BJ (cell line): ENCODE measurements at places on chromosomes 4 and X.

GRCh38 chr4:104475652-104476051 is 19.0 kb downstream of the CXXC4 start:
- no peak for DNase-seq

GRCh38 chr4:24322511-24322910 is 261.8 kb downstream of the DHX15 start:
- DNase-seq, result no peak

- no peak for DNase-seq
Observed at GRCh38 chr4:124948976-124949597, 236.6 kb upstream of the ANKRD50 start.

DNA sequence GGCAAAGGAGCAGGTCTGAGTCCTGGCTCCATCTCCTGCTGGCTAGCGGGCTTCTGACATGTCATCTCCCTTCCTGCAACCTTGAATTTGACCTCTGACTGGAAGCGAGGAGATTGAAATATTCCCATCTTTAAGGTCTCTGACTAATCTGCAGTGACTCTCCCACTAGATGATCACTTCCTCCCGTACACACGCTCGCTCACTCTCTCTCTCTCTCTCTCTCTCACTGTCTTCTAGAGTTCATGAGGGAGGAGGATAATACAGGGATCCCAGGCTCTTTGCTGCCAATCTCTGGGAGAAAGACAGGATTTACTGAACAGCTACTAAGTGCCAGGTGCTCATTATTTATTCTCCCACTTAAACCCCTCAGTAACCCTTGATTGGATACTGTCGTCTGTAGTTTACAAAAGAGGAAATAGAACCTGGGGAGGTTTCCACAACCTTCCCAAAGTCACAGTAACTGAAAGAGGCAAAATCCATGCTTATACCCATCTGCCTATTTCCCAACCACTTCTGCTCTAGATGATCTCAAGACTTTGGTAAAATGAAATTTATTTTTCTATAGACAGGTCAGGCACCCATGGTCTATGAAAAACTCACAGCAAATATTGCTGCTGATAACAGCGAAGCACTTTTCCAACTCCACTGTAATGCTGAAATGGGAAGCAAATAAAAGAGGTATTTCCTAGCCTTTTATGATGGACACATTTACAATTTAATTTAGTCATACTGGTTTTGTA is 193.5 kb upstream of the C1QTNF7 start:
- no peak for DNase-seq

- no peak for DNase-seq
Observed at GRCh38 chrX:52830551-52830950, 19.5 kb downstream of the XAGE5 start.

DNA sequence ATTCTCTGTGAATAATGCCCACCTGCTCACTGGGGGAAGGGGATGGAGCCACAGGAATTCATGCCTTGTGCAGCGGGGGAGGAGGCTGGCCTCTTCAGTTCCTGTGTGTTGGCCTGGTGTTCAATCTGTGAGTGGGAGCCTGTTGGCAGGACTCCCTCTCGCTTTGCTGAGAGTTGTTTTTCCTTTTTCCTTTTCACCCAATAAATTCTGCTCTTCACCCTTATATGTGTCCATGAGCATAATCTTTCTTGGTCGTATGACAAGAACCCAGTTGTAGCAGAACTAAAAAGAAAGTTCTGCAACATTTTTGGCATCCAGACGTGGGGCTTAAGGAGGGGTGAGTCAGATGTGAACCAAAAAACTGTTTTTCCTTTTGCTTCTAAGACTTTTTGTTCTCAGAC is 235.2 kb upstream of the HDX start:
- DNase-seq, result no peak

DNA sequence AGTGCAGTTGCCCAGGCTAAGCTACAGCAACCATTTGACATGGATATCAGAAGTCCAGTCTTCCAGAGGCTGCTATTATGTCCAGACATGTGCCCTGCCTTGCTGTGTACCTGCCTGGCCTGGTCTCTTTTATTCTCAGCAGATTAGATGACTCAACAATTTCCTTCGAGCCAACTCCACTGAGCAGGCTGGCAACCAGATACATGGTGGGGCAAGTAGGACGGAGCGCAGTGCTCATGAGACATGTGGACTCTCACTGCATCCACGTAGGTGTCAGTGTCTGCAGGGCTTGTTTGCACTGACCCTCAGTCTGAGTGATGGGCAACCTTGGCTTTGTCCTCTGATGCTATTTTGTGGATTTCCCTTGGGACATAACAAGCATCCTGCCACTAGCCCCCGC is 7.2 kb upstream of the MAGEA11 start:
- no peak for DNase-seq

DNA sequence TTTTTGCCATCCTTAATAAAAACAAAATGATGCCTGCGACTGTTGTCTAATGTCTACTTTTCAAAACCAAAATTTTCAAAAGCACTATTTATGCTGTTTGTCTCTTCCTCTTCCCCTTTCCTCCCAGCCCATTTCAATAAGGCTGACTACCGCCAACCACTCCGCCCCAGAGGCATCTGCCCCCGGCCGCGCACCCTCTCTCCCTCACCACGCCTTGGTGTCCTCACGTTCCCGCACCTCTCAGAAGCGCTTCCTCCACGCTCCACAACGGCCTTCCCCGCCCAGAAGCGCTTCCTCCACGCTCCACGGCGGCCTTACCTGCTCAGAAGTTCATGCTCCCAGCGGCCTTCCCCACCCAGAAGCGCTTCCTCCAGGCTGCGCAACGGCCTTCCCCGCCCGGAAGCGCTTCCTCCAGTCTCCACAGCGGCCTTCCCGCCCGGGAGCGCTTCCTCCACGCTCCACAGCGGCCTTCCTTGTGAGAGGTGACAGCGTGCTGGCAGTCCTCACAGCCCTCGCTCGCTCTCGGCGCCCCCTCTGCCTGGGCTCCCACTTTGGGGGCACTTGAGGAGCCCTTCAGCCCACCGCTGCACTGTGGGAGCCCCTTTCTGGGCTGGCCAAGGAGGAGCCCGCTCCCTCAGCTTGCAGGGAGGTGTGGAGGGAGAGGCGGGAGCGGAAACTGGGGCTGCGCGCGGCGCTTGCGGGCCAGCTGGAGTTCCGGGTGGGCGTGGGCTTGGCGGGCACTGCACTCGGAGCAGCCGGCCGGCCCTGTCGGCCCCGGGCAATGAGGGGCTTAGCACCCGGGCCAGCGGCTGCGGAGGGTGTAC is 490.4 kb upstream of the ZFP42 start:
- DNase-seq, result no peak

DNA sequence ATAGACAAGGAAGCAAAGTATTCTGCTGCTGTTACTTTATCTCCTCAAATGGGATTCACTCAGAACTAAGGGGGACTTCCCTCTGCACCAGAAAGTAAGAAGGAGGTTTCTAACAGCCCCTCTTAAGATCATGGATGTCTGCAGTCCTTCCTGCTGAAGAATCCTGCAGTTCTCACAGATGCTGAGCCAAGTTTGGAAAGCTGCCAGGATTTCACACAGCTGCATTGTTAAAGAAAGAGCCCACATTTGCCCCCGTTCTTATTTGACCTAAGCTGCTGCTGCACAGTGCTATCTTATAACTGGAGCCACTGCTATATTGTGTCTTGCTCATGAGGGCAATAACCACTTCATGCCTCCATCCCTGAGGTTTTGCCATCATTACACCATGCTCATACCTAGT is 81.1 kb downstream of the FAAH2 start:
- DNase-seq, result no peak

DNA sequence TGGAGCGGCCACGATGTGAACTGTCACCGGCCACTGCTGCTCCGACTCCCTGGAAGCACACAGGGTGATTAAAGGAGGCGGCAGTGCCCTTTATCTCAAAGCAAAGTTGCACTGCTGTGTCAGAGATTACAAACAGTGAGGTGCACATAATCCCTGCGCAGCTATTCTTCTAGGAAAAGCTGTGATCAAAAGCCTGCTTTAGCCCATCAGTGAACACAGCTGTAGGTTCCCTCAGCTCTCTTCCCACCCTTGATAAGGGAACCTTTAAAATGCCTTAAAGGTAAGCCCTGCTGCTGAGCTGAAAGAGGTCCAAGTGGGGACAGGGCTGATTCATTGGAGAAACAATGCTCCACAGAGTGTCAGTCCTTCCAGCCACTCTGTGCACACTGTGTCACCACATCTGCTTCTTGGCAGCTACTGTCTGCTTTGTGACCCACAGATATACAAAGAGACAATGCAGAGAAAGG is 127.6 kb downstream of the EIF4E start:
- no peak for DNase-seq

GRCh38 chr4:156391325-156391653 is 437.6 kb upstream of the CTSO start:
- DNase-seq, result no peak

- no peak for DNase-seq
Observed at GRCh38 chrX:39175418-39176057, 374.3 kb downstream of the MID1IP1 start.

DNA sequence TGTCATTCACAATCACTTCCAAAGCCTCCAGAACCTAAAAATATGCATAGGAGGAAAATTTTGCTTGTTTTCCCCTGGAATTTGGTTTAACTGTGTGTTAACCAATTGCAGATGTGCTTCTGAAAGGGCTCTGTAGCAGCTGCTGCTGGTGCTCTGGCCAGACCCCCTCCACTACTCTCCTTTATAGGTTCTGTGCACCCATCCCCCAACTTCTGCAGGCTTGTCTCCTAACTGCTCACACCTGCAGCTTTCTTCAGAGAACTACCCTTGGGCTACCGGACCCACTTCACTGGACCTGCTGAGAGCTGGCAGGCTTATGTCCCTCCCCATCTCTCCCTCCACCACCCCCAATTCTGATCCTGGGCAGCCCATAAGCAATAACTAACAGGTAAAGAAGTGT is 662.1 kb upstream of the DIPK2B start:
- DNase-seq, result no peak

DNA sequence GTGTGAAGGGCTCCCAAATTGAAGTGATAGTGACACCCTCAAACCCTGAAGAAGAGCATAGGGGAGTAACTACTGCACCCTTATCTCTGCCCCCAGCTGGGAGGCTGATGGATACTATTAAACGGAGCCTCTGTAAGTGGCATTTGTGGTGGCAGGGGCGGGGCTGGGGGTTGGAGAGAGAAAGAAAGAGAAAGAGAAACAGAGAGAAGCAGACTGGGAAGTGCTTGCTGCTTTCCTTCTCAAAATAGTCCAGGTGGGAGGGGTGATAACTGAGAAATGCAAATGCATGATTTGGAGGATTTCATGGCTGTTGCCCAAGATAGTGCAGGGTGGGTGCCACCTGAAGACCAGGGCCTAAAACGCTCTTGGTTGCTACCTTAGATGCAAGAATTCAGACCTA is 253.5 kb upstream of the GATB start:
- no peak for DNase-seq

DNA sequence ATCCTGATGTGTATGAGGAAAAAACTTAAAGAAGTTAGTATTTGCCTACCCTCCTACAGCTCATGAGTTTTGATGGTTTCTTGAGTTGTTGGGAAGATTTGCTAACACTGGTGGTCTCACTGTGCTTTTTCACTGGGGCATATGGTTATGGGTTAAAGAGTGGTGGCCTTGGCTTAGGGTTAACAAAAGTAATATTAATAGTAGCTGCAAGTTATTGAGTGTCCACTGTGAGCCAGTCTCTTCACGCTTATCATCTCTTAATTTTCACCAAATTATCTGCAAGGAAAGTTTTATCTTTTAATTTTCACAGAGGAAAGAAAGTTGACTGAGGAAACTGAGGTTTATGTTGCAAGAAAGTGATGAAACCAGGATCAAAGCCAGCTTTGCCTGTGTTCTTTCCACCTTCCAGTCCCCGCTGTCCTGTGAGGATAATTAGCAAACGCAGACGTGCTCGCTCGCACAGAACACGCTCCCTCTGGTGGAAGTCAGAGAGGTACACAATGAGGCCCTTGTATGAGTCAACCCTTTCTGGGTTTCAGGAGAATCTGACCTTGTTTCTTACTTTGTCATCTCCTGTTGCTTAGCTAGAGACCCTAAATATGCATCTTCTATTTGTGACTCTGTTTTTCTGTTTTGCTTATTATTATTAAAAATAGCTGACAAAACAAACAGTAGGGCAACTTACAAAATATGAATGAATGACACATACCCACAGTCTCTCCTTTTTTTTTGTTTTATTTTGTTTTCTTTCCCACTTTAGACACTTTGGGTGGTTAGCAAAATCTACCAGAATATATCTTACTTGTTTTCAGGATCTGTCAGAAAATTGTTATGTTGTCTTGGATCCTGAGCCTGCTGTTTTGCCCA is 94.3 kb downstream of the DDIT4L start:
- DNase-seq, result no peak

GRCh38 chr4:25767877-25768725 is 94.7 kb downstream of the SEL1L3 start:
- DNase-seq, result no peak

DNA sequence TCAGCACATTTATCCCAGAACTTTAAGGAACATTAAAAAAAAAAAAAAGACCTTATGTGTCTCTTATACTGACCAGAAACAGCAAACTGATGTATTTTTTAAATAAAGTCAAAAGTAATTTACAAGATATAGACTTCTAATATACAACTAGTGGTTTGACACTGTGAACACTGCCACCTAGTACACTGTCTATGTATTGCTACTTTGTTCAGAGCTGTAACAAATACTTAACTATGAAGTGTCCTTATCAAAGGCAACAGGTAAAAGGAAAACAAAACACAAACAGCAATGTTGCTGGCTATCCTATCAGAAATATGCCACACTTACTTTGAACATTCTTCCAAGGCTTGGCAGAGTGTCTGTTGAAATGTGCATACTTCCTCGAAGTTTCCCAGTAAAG is 60.4 kb downstream of the CD40LG start:
- DNase-seq, result no peak

DNA sequence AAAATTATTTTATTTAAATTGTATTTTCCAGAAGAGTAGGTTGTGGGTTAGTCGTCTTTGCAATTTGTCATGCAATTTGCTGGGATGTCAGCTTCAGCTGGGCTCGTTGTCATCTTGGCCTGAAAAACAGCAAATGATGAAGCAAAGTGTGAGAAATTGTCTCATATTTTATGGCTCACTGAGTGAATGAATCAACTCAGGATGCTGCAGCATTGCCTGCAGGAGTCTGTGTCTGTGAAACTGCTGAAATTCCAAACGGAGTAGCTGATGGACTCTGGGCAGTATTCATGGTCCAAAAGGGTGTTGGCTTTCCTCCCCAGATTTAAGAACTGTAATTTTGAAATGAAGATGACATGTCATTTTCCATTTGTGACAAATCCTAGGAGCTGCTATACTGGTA is 37.2 kb downstream of the CXCL8 start:
- no peak for DNase-seq

DNA sequence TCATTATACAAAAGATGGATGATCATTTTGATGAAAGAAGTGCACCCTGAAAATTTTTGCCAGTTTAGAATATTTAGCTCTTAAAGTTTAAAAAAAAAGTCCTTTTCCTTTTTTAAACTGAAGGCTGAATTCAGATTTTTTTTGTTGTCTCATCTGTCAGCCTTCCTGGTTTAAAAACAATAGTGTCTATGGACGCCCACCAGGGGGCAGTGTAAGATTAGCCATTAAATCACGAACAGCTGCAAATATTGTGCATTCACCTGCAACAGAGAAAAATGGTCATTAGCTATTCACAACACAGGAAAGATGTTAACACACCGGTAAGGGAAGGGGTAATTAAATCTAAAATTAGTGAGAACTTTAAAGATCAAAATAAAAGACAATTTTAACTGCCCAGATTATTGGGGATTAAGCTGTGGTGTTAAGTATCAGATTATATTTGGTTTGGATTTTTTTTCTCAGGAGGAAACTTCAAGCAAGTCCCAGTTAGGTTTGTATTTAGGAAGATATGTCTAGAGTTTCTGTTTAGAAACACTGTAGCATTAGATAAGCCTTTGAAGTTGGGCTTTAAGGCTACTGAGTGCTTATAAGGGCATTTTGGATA is 4.4 kb upstream of the CXorf38 start:
- DNase-seq, result no peak
